ENCODE measurements at places on chromosomes 4 and X. TPM values are rescaled to one million over a fixed set of nuclear protein-coding genes. Genes with fewer than 3 reads are reported as not detected.
A peak's percentile ranks its signal among the peaks of the same experiment; 100 is the strongest.

DNA sequence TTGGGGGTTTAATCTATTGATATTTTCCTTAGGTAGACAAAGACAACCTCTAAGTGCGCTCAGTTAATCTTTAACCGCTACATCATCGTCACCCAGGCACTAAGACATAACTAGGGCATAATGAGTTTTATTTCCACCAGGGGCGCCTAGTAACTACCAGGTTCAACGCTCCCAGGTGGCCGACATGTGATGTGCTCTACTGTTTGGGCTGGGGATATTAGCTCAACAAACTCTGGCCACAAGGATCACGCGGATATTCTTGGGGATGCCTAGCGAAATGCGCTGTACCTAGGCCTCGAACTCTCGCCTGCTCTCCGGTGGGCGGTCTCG is 915 bp upstream of the RAB33B start:
- peaks cover 7% of the 10 kb centered on the region for H3K36me3 ChIP-seq
- H3K27ac ChIP-seq = peak overlapping the region; percentile 87

DNA sequence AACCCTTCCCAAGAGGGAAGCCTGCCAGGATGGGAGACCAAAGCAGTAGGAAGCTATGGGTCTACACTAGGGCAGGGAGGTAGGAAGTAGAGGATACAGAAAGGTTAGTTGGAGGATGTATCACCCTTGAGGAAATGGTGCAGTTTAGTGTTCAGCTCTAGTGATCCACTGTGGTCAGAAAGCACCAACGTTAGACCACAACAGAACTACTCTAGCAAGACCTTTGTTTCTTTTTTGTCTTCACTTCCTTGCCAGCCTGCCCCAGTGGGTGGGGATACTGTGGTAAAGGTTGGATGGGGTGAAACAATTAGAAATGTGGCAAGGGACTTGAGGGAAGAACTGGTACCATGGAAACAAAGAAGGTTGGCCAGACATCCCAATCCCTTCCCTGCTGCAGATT is 83.3 kb downstream of the DDIT4L start:
- DNase-seq = no peak
- peaks cover 10% of the 10 kb centered on the region for H3K4me1 ChIP-seq
- H3K4me3 ChIP-seq = no peak overlapping the region
- H3K27ac ChIP-seq = peak overlapping the region; percentile 36
- no peaks in the 10 kb centered on the region for H3K27me3 ChIP-seq

DNA sequence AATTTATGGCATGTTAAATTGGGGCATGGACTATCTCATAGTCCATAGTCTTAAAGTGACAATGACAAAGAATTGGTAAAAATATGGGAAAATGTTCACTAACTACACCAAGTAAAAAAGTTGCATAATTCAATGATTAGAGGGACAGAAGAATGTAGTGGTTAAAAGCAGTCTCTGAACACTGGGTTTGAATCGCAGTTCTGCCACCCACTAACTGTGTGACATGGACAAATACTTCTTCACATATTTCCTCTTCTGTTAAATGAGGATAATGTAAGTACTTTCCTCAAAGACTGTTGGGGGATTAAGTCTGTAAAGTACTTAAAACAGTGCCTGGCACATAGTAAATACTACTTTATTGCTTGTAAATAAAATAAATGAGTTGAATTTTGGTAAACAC is 15.3 kb downstream of the COQ2 start:
- H3K4me1 ChIP-seq = no peaks in the 10 kb centered on the region
- H3K27ac ChIP-seq = no peak overlapping the region
- no peaks in the 10 kb centered on the region for H3K36me3 ChIP-seq
- no peak for DNase-seq

DNA sequence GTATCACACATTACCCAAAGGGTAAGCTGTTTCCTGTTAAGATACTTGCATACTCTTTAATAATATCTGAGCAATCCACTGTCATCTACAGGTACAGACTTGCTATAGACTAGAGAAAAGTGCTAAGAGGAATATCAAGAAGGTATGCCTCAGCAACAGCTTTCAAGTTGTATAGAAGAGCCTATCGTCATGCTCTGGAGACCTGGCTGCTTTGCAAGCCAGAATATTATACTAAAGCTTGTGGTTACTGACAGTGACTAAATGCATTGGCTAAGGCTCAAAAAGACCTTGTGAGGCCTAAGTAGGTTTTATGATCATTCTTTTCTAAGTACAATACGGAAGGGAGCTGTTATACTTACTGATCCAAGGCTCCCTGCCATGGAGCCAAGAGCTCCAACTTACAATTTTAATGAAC is 11.3 kb downstream of the LAMP2 start:
- no peak for DNase-seq
- no peak overlapping the region for H3K27ac ChIP-seq
- H3K4me1 ChIP-seq = no peaks in the 10 kb centered on the region
- no peak overlapping the region for H3K4me3 ChIP-seq
- H3K27me3 ChIP-seq = no peaks in the 10 kb centered on the region

GRCh38 chrX:131626681-131627296 is 82.9 kb downstream of the OR13H1 start:
- peak; percentile 2 for DNase-seq
- no peaks in the 10 kb centered on the region for H3K36me3 ChIP-seq
- H3K27ac ChIP-seq = no peak overlapping the region
- H3K4me1 ChIP-seq = no peaks in the 10 kb centered on the region

DNA sequence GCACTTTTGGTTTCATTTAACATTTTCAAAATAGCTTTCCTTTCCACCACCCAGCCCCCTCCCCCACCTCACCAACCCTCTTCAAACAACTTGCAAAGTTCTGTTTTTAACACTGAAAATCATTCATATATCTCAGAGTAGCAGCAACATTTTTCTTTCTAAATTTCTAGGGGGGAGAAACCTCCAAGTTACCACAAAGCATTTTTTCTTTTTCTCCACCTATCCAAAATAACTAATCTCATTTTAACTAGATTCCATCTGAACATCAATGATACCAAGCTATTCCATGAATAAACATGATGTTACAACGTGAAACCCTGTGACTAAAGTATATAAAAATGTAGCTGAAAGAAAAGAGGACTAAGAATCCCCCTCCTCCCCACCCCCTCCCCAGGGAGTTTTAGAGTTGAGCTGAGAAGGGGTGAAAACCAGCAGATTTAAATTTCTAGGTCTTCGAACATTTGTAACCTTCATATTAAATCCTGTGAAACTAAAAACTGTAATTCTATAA is 5.2 kb downstream of the LDB2 start:
- peaks cover 5% of the 10 kb centered on the region for H3K27me3 ChIP-seq
- H3K27ac ChIP-seq = peak overlapping the region; percentile 95
- H3K36me3 ChIP-seq = peaks cover 39% of the 10 kb centered on the region

GRCh38 chrX:94545722-94546121 is 871.7 kb downstream of the FAM133A start:
- peaks cover 7% of the 10 kb centered on the region for H3K4me1 ChIP-seq
- H3K4me3 ChIP-seq = no peak overlapping the region
- DNase-seq = no peak
- peak overlapping the region; percentile 86 for H3K27ac ChIP-seq

GRCh38 chr4:67721315-67721769 is 20.4 kb upstream of the UBA6 start:
- no peaks in the 10 kb centered on the region for H3K4me1 ChIP-seq
- H3K27ac ChIP-seq = peak overlapping the region; percentile 81
- H3K4me3 ChIP-seq = peak overlapping the region; percentile 76
- DNase-seq = no peak

DNA sequence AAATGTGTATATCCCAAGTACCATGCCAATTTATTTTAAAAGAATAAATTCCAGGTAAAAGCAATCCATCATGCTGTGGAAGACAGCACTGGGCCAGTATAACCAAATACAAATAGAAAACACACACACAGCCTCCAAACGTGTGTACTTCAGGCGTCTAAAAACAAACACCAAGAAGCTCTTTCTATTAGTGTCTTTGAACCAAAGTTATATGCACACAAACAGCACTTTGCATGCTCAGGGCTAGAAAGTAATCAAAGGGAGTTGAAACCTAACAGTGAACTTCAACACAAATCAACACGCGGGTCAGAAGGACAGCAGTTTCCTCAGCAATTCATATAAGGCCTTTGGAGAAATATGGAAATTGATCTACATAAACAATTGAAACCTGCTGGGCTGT is 15.4 kb downstream of the GASK1B start:
- no peak overlapping the region for H3K4me3 ChIP-seq
- peaks cover 58% of the 10 kb centered on the region for H3K4me1 ChIP-seq
- H3K27me3 ChIP-seq = peaks cover 2% of the 10 kb centered on the region
- H3K27ac ChIP-seq = no peak overlapping the region
- no peak for DNase-seq

DNA sequence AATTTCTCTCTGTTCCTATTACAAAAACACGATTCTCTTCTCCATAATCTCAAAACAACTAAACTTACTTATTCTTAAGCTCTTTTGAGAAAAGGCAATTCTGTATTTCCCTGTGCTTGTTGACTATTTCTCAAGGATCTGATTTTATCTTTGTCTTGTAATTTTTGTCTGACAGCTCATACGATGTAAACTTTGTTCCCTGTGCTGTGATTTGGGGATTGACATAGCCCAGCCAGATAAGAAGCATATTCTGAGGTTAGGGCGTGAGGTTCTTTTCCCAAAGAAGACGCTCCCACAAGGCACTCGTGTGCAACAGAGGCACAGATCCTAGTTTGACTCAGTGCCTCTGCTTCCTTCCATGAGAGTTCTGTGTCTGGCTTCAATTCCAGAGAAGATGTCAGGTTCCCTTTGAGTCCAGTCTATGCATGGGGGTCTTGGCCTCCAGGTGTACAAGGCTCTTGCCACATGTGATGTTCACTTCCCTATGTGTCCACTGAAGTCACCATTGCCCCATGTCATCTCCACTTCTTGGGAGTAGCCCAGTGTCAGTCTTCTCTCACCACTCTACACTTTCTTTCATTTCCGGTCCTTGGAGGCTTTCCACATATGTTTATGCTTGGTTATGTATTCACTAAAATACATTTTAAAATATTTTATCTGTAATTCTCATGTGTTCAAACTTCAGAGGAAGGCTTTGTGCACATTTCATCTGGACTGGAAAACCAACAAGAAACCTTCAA is 94.8 kb downstream of the MID1 start:
- no peaks in the 10 kb centered on the region for H3K27me3 ChIP-seq
- peaks cover 20% of the 10 kb centered on the region for H3K4me1 ChIP-seq
- H3K4me3 ChIP-seq = no peak overlapping the region
- no peak overlapping the region for H3K27ac ChIP-seq

- no peak for DNase-seq
- H3K27me3 ChIP-seq = no peaks in the 10 kb centered on the region
- H3K27ac ChIP-seq = no peak overlapping the region
- H3K36me3 ChIP-seq = no peaks in the 10 kb centered on the region
- H3K4me3 ChIP-seq = no peak overlapping the region
Observed at GRCh38 chr4:73704314-73705055, 35.9 kb upstream of the CXCL8 start.

- H3K4me3 ChIP-seq = no peak overlapping the region
- DNase-seq = no peak
- H3K27me3 ChIP-seq = no peaks in the 10 kb centered on the region
- no peak overlapping the region for H3K27ac ChIP-seq
- peaks cover 25% of the 10 kb centered on the region for H3K36me3 ChIP-seq
Observed at GRCh38 chr4:41696763-41697162, 51.8 kb downstream of the PHOX2B start.

GRCh38 chr4:109738104-109738872 is 8.4 kb upstream of the PLA2G12A start:
- H3K27me3 ChIP-seq = peaks cover 2% of the 10 kb centered on the region
- H3K36me3 ChIP-seq = peaks cover 3% of the 10 kb centered on the region
- no peak for DNase-seq
- H3K4me3 ChIP-seq = no peak overlapping the region

DNA sequence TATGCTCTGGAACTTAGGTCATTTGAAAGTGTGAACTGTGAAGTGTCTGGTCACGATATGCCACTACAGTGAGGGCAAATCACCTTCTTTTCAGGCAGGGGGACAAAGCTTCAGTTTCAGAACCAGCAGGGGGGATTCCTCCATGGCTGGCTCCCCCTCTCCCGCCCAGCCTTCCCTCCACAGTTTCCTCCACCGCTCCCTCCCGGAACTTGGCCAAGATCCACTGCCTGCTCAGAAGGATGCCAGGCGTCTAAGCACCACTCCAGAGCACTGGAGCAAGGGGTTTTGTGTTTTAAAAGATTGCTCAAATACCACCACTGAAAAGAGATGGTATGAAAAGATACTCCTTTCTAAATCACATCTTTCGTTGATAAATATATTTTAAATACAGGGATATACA is 126.9 kb downstream of the ELOVL6 start:
- no peak overlapping the region for H3K4me3 ChIP-seq
- no peak overlapping the region for H3K27ac ChIP-seq
- DNase-seq = no peak
- H3K27me3 ChIP-seq = peaks cover 1% of the 10 kb centered on the region
- peaks cover 3% of the 10 kb centered on the region for H3K36me3 ChIP-seq

DNA sequence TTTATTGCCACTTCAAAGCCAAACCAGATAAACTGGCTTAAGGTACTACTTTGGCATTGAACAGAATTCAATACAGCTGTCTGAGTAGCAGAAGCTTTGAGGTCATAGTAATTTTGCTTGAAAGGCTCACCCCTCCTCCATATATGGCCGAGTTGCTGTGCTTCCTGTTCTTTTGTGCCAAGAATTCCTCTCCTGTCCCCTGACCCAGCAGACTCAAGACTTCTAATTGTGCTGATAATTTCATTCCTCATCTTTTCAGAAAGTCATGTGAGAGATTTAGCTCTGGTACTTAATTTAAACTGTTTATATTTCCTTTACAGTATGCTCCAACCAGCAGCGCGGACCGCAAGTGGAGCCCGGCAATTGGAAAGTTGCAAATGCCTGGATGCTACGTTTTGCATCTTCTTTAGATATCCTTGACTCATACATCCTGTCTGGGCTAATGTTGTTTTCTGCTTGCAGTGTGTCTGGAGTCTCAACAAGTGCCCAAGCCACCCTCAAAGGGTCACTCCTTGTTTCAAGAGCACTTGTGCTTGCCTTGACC is 373.4 kb downstream of the PDGFC start:
- no peak for DNase-seq
- H3K27ac ChIP-seq = no peak overlapping the region
- peaks cover 6% of the 10 kb centered on the region for H3K4me1 ChIP-seq

DNA sequence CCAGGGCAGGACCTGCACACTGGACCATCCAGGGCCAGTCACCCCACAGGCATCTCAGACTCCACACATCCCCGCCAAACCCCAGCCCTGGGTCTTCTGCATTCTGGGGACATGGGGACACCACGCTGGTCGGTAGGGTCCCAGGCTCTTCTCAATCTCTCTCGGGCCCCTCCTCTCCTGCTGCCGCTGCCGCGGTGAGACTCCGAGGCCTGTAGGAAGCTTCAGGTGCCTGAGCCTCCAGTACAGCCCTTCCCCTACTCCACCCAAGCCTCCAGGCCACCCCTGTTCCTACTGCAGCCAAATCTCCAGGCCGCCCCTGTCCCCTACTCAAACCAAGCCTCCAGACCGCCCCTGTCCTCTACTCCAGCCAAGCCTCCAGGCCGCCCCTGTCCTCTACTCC is 5.5 kb upstream of the ASMT start:
- H3K27me3 ChIP-seq = peaks cover 16% of the 10 kb centered on the region
- H3K36me3 ChIP-seq = peaks cover 5% of the 10 kb centered on the region
- no peaks in the 10 kb centered on the region for H3K4me1 ChIP-seq
- H3K27ac ChIP-seq = no peak overlapping the region
- no peak overlapping the region for H3K4me3 ChIP-seq
- DNase-seq = no peak

- H3K36me3 ChIP-seq = no peaks in the 10 kb centered on the region
- no peak for DNase-seq
- H3K27ac ChIP-seq = no peak overlapping the region
- peaks cover 31% of the 10 kb centered on the region for H3K4me1 ChIP-seq
Observed at GRCh38 chrX:9847071-9847470, 60.8 kb downstream of the SHROOM2 start.

The PAPSS1 gene
- 450 TPM for total RNA-seq

The RHOXF2 gene
- total RNA-seq = not detected

The TRIM61 gene
- total RNA-seq = 1.8 TPM

The GAGE12G gene
- not detected for total RNA-seq

The CLGN gene
- 21.6 TPM for total RNA-seq

All from endothelial cell (in vitro differentiated cells).